ENCODE measurements at places on chromosomes 6 and 20.

DNA sequence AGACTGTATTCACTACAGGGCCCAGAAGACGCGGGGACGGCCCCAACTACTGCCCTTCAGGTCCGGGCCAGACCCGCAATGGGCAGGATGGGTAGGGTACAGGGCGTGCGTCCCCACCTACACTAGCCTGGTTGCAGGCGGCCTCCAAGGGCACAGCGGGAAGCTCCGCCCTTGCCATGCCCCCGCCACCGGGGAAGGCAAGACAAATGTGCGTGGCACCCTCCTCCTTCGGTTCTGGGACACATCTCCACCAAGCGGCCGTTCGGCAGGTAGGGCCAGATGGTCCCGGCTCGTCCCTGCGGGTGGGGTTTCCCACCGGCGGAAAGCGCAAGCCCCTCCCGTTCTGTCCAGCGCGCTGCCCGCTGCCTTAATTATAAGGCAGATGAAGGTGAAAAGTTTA, 5.6 kb downstream of the NXT1 start:
- no peak for DNase-seq

DNA sequence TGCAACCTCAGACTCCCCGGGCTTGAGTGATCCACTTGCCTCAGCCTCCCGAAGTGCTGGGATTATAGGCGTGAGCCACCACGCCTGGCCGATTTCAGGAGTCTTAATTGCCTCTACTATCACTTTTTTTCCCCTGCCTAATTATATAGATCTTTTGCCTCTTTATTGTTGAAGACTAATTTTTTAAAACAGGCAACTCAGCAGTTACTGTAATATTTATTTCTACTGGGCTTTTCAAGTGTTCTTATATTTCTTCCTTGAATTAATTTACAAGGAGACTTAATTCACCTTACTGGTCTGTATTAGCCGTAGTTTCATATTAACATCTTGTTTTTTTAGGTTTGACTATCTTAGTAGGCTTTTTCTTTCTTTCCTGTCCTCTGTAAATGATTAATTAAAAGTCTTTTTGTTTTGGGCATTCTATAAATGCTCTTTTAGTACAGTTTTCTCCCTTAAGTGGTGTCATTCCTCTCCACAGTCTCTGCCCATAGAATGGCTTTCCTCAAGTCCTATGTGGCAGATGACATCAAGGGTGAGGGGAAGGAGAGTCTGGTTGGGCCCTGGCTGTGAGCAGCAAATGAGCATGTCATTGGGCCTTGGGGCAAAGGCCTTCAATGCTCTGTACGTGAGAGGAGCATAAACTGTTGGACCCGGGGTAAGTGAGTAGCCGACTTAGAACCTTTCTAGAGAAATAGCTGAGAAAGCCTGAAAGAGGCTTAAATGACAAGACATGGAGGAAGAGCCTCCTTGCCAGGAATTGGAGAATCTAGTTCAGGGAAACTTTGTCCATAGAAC, 36.0 kb downstream of the ANKS1A start:
- DNase-seq: no peak

DNA sequence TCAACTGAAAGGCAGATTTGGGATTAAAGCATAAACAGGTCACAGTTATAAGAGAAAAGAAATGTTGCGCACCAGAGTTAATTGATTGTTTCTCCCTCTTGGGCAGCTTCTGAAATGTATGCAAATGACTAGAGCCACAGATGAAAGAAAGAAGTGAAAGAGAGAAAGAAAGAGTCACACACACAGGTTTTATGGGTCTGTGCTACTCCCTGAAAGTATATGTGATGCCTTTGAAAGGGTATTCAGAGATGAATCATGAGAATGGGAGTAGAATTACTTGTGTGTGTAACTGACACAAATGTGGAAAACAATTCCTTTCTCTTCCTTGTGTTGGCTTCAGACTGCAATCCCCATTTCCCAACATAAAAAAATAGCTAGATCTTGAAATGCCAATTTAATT, 196.9 kb downstream of the FOXA2 start:
- DNase-seq: no peak

GRCh38 chr20:2983508-2983907, 59.9 kb upstream of the GNRH2 start:
- no peak for DNase-seq

DNA sequence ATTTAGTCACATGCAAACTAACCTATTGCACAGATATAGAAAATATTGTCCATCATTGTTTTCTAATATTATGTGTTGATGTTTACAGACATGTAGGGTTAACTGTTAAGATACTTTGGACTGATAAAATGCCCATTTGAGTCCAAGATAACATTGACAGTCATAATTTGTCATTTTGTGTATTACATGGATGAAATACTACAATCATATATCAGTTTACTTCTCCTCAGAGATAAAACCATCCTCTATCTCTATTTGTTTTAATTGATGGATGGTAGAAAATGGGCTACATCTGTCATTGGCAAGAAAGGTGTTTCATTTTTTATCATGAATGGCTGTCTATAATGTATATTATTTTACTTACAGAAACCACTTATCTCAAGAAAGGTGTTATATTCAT, 6.2 kb downstream of the EPHA7 start:
- DNase-seq: no peak

- DNase-seq: no peak
Measured at GRCh38 chr20:42945234-42945994, 244.3 kb downstream of the PTPRT start.

DNA sequence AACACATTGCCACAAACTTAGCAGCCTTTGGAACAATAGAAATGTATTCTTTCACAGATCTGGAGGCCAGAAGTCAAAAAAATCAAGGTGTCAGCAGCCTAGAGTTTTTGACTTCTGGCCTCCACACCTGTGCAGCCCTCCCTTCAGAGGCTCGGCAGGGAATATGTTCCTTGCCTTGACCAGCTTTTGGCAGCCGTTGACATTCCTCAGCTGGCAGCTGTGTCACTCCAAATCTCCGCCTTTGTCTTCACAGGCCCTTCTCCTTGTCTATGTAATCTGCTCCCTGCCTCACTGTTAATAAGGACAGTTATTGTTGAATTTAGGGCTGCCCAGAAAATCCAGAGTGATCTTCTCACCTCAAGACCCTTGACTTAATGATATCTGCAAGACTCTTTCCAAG, 17.2 kb upstream of the AHI1 start:
- DNase-seq: no peak

- DNase-seq: no peak
Measured at GRCh38 chr6:73180763-73181619, 44.3 kb downstream of the KHDC1L start.

DNA sequence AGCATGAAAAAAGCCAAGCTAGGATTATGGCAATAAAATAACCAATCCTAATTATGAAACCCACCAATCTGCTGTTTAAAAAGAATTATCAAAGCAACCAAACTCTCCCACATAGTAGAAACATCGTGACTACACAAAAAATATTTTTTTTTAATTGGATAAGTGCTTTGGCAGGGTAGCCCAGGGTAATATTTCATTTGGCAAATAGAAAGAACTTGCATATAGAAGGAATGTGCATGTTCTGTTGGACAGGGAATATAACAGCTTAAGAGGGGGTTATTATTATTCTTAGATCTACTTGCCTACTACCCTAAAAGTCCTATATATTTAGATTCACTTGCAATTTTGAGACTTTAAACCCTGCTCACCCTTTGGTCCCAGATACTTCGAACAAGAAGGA, 972 bp downstream of the GSTA3 start:
- DNase-seq: no peak

- peak; percentile 6 for DNase-seq
Measured at GRCh38 chr20:49775229-49775693, 37.4 kb upstream of the SLC9A8 start.

- DNase-seq: no peak
Measured at GRCh38 chr20:23125625-23126191, 39.6 kb upstream of the CD93 start.

DNA sequence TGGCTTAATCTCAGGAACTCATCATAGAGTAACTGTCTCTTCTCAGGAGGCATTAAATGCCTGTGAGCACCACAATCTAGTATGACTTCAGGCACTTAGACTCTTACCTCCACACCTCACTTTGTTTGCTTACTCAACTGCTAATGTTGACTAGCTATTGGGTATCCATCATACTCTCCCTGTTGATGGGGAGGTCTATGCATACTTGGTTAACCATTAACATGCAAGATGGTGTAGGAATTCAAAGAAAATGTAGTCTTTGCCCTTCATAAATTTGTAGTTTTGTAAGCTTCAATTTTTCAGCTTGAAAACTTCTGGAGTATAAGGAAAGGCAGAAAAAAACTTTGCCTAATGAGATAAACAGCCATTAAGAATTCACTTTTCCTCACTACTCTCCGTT, 501.0 kb upstream of the MARCKS start:
- no peak for DNase-seq

DNA sequence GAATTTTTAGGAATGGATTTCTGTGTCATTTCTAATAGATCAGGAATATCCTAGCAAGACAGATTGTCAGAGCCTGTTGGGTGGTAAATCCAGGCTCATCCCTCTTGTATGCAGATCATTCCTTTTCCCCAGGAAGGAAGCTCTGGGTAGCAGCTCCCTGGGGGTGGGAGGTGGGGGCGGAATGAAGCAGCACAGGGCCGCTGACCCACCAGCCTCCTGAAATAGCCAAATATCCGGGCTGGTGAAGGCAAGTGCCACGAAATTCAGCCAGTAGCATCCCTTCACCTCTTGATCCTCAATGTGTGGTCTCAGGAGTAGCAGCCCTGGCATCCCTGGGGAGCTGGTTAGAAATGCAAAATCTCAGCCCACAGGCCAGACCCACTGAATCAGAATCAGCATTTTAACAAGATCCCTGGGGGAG, 256.9 kb downstream of the LRFN2 start:
- no peak for DNase-seq

DNA sequence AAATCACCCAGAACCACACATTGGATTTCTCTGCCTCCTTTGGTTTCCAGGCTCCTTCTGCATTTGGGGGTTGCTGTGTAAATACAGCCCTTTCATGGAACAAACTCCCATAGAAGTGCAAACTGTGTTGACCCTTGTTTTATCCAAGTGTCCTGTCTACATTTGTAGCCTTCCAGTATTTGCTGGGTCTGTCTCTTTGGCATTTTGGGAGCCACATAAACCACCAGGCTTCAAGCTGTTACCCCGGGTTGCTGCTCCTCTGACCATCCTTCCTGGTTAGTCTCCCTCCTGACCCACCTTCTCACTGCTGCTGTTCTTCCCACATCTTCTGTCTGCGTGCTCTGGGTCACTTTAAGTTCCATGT, 7.6 kb upstream of the MTHFD1L start:
- DNase-seq: no peak

- no peak for DNase-seq
Measured at GRCh38 chr6:30378290-30378937, 33.5 kb downstream of the RPP21 start.

GRCh38 chr6:76220805-76221204, 148.3 kb upstream of the IMPG1 start:
- no peak for DNase-seq

Measured in activated CD4-positive, alpha-beta T cell treated with anti-CD3 and anti-CD28 coated beads for 36 hours (primary cell).